ENCODE measurements at places on chromosomes 11 and 22.
A peak's percentile ranks its signal among the peaks of the same experiment; 100 is the strongest.

DNA sequence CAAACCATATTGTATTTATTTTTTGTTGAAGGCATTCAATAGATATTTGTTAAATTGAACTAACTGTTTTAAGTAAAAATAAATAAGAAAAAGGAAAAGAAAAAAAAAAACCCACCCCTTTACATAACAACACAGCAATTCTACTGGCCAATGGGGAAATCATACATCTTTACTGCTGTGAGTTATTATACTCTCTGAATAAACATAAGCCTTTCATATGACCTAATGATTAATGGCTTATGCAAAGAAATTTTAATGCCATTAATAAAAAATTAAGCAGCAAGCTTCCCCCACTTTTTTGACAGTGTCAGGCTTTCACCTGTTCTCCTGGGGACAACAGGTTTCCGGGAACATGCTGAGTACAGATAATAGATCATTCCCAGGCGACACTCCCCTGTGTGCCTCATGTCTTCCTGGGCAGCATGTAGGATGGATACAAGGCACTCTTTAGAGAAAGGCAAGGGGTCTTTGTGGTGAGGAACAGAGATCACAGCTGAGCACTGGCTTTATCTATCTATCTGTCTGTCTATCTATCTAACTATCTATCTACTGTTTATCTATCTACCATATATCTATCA lies 676.0 kb downstream of the NTM start:
- no peak for DNase-seq

DNA sequence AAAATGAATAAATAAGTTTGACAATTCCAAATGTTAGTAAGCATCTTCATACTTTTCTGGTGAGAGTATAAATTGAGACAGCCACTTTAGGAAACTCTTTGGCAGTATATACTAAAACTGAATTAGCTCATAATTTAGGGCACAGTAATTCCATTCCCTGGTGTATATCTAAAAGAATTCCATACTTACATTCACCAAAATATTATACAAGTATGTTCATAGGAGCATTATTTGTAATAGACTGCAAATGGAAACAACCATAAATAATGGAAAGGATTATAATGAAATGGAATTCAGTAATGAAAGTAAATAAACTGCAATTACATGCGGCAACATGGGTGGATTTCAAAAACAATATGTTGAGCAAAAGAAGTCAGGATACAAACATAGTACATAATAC lies 315.8 kb upstream of the LRRC4C start:
- DNase-seq: no peak

GRCh38 chr11:31973172-31973571 lies 117.7 kb upstream of the RCN1 start:
- no peak for DNase-seq

GRCh38 chr11:102276362-102276761 lies 40.9 kb upstream of the BIRC3 start:
- no peak for DNase-seq

DNA sequence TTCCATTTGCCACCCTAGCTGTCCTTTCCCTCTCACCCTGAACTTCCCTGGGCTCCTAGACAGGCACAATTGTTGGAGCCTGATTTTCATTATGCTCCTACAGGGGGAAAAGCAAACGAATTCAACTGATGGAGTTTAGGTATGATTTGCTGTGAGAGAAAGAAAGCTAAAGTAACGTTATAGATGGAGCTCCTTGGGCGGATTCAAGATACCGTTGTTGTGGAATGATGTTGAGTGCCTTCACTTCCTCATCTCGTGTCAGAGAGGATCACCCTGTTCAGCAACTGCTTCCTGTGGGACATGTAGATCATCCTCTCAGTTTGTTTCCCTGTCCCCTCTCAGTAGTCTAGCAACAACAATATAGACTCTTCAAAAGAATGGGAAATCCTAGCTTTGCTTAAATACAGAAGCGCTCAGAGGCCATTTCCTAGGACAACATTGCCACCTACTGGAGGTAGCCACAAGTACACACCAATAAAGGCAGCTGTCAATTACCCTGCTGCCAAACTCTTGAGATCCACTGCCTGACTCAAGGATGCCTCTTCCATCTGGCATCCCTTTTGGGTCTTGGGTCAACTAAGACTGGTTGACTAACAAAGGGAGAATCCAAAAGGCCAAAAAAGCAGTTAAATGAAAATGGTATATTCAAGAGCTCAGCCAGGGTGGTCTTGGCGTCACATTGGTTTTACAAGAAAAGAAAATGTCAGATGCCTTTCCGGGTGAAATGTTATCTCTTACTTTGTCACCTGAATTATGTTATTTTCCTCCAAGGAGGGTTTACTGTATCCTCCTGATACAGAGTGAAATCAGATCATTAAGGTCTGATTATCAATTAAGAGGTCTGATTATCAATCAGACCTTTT lies 13.5 kb upstream of the DTX4 start:
- DNase-seq: peak; percentile 59

Measured in SW 1271 (cell line).